ENCODE measurements at places on chromosomes 3 and 15. TPM values are rescaled to one million over a fixed set of nuclear protein-coding genes. Genes with fewer than 3 reads are reported as not detected.

- no peak for DNase-seq
- H3K27ac ChIP-seq: peak overlapping the region; percentile 88
- peaks cover 24% of the 10 kb centered on the region for H3K4me1 ChIP-seq
These were observed 768 bp upstream of the PDE12 start for GRCh38 chr3:57555306-57555705.

DNA sequence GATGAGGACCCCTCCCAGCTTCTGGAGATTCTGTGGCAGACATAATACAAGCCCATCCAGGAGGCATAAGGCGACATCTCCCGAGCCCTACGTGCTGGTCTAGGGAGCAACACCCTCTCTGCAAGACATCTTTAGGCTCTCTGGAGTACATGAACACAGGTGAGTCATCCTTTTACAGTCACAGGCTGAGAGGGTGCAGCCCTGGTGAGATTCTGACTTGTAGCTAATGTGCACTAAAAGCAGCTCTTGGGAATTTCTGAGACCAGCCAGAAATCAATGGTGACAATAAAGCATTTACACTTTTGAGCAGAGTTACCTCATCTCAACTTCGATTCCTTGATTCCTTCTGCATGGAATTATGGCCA is 131.1 kb downstream of the XXYLT1 start:
- H3K27ac ChIP-seq: peak overlapping the region; percentile 26
- H3K4me3 ChIP-seq: no peak overlapping the region
- H3K27me3 ChIP-seq: no peaks in the 10 kb centered on the region
- no peaks in the 10 kb centered on the region for H3K36me3 ChIP-seq
- DNase-seq: no peak
- H3K4me1 ChIP-seq: no peaks in the 10 kb centered on the region

The RASGRP1 gene
- total RNA-seq: 64.7 TPM

The ROPN1 gene
- total RNA-seq: not detected
